ENCODE measurements at places on chromosomes 2 and 18. TPM values are rescaled to one million over a fixed set of nuclear protein-coding genes. Genes with fewer than 3 reads are reported as not detected.

Gene NAT8
- not detected for total RNA-seq

Gene AQP12B
- total RNA-seq = not detected

Gene SH3RF3
- 0.40 TPM for total RNA-seq

Gene DARS1
- 69.0 TPM for total RNA-seq

Gene GPR35
- total RNA-seq = 0.58 TPM

Gene CENPA
- 54.6 TPM for total RNA-seq

Gene NIF3L1
- 44.6 TPM for total RNA-seq

Gene ORMDL1
- total RNA-seq = 45.6 TPM

All from A549 treated with DMSO at 1 μM for 4 hours (cell line).